ENCODE measurements at places on chromosomes 13 and 19.

DNA sequence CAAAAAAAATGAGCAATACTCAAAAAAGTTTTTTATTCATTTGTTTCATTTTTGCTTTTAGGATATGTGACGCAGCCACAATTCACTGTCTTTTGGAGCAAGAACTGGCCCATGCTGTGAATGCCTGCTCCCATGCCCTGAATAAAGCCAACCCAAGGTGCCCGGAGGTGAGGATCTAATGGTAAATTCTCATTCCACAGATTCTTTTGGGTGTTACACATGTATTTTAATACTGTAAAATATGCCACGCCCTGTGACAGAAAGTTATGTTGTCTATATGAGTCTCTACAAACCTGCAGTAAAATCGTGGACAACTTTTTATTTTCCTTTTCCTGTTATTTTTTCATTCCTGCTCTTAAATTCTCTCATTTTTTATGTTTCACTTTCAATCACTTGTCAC lies 57.5 kb upstream of the AKAP11 start:
- no peaks in the 10 kb centered on the region for H3K4me1 ChIP-seq
- H3K27ac ChIP-seq, result no peak overlapping the region
- DNase-seq, result no peak
- H3K4me3 ChIP-seq, result no peak overlapping the region
- no peaks in the 10 kb centered on the region for H3K36me3 ChIP-seq

- peaks cover 8% of the 10 kb centered on the region for H3K36me3 ChIP-seq
- no peak overlapping the region for H3K4me3 ChIP-seq
- no peak overlapping the region for H3K27ac ChIP-seq
- no peaks in the 10 kb centered on the region for H3K4me1 ChIP-seq
These were observed 10.1 kb downstream of the TUBB4A start for GRCh38 chr19:6491802-6492592.

- no peaks in the 10 kb centered on the region for H3K27me3 ChIP-seq
- DNase-seq, result no peak
- no peaks in the 10 kb centered on the region for H3K36me3 ChIP-seq
- no peaks in the 10 kb centered on the region for H3K4me1 ChIP-seq
- H3K27ac ChIP-seq, result no peak overlapping the region
These were observed 168.6 kb downstream of the ZNF536 start for GRCh38 chr19:30540761-30541160.

DNA sequence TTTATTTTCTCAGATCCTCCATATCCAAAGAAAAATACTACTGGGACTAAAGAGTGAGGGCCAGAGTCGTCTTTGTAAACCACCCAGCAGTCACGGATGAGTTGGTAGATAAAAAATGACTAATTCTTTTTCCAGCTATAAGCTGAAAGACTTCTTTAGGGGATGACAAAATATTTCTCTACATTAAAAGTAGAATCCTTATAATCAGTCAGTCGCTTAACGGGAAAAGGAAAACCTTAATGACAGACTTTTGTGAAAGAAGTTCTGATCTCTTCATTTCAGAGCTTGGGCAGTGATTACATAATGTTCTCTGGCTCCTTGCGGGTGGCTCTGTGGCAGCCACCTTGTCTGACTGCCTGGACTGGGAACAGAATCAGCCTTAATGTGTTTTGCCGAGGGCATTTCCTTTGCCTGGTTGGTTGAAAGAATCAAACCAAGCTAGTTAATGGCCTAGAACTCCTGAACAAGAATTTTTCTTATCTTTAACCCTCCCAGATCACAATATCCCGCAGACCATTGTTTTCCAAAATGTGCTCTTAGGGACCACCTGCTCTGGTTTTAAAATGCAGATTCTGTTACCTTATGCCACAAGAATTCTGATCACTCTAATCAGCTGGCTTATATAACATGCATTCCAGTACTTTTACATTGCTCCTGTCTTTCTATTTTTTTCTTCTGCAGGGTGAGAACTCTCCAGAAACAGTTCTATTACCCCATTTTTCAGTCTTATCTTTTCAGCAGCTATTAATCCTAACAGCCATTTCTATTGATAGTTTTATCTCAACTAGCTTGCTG lies 2.5 kb downstream of the ITM2B start:
- peak overlapping the region; percentile 49 for H3K27ac ChIP-seq
- peak; percentile 44 for DNase-seq
- no peaks in the 10 kb centered on the region for H3K27me3 ChIP-seq
- H3K36me3 ChIP-seq, result no peaks in the 10 kb centered on the region

- no peak overlapping the region for H3K27ac ChIP-seq
- H3K27me3 ChIP-seq, result no peaks in the 10 kb centered on the region
- H3K4me3 ChIP-seq, result no peak overlapping the region
- no peaks in the 10 kb centered on the region for H3K4me1 ChIP-seq
- H3K36me3 ChIP-seq, result peaks cover 29% of the 10 kb centered on the region
These were observed 29.0 kb downstream of the ZNF20 start for GRCh38 chr19:12111176-12111575.

DNA sequence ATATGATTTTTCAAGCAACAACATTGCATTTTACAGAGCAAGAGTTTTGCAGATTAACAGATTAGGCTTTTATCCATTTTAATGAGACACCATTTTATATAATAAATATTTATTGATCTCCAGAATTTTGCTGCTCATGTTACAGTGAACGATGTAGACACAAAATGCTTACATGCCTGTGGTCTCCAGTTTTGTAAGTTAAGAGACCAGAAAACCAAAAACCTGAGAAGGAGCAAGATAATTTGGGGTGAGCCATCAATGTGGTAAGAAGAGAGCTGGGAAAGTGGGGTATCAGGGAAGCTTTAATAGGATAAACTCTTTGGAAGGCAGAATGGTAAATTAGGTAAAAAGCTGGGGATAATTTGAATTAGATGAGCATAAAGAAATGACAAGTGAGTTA lies 2100.5 kb upstream of the PCDH20 start:
- no peaks in the 10 kb centered on the region for H3K27me3 ChIP-seq
- no peaks in the 10 kb centered on the region for H3K4me1 ChIP-seq
- H3K27ac ChIP-seq, result no peak overlapping the region
- H3K4me3 ChIP-seq, result no peak overlapping the region

DNA sequence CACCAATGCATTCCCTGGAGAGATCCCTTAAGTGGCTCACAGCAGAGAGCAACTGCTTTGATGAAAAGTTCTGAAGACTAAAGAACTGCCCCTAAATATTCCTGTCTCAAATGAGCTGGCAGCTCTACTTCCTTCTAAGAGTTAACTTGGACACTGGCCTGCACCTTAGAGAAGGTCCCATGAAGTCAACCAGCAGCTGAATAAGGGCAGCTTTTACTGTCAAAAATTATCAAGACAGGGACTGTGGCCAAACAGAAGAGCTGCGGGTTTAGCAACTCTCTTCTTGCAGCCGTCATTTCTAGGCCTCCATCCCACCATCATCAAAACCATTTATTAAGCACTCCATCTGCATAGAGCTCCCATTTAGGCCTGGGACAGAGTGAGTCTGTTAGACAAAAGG lies 491.1 kb upstream of the TSHZ3 start:
- no peak for DNase-seq
- H3K27me3 ChIP-seq, result no peaks in the 10 kb centered on the region
- no peak overlapping the region for H3K4me3 ChIP-seq
- H3K36me3 ChIP-seq, result no peaks in the 10 kb centered on the region
- H3K27ac ChIP-seq, result no peak overlapping the region
- no peaks in the 10 kb centered on the region for H3K4me1 ChIP-seq

DNA sequence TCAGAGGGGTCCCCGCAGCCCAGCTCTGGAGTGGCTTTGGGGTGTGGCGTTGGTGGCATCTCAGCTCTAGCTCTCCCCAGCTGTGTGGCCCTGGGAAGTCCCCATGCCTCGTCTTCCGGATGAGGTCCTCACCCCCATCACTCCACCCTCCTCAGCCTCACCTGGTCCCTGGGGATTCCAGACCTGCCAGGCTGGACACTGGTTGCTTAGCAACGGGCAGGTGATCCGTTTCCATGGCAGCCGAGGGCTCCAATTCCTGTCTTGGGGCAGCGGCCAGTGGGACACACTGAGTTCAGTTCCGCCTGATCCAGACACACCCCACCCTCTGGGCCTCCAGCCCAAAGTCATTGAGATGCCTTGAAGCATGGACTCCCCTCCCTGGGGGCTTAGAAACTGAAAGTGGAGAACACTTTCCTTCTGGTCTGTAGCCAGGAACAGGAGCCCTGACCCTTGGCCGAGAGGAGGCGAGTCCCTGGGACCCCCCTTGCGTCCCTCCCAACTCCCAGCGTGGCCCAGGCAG lies 7.7 kb upstream of the MISP start:
- no peaks in the 10 kb centered on the region for H3K36me3 ChIP-seq
- no peak overlapping the region for H3K4me3 ChIP-seq
- no peak for DNase-seq

DNA sequence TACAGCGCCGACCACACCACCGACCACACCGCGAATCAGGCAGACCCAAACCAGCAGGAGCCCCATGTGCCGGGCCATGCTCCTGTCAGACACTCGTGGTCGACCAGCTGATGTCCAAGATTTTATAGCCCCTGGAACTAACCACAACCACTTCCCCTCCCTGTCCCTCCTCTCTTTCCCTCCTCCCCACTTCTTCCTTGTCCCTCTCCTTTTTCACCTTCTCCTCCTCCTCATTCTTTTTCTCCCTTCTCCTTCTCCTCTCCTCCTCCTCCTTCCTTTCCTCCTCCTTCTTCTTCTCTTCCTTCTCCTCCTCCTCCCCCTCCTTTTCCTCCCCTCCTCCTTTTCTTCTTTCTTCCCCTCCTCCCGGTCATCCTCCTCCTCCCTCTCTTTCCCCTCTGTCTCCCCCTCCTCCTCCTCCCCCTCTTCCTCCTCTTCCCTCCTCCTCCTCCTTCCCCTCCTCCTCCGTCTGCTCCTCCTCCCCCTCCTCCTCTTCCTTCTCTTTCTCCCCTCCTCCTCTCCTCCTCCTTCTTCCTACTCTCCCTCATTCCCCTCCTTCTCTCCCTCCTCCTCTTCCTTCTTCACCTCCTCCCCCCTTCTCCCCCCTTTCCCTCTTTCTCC lies 670 bp downstream of the BSPH1 start:
- no peaks in the 10 kb centered on the region for H3K4me1 ChIP-seq
- no peak overlapping the region for H3K27ac ChIP-seq
- DNase-seq, result no peak

- no peak for DNase-seq
- H3K4me3 ChIP-seq, result no peak overlapping the region
- H3K36me3 ChIP-seq, result no peaks in the 10 kb centered on the region
- no peaks in the 10 kb centered on the region for H3K27me3 ChIP-seq
- no peak overlapping the region for H3K27ac ChIP-seq
These were observed 122.2 kb downstream of the PCDH9 start for GRCh38 chr13:67107979-67108378.

GRCh38 chr19:38693380-38694223 lies 46.2 kb downstream of the ACTN4 start:
- peaks cover 49% of the 10 kb centered on the region for H3K4me1 ChIP-seq
- H3K27me3 ChIP-seq, result no peaks in the 10 kb centered on the region
- H3K4me3 ChIP-seq, result no peak overlapping the region
- H3K36me3 ChIP-seq, result peaks cover 43% of the 10 kb centered on the region
- peak; percentile 91 for DNase-seq

- H3K36me3 ChIP-seq, result no peaks in the 10 kb centered on the region
These were observed 10.0 kb upstream of the IZUMO2 start for GRCh38 chr19:50173127-50173526.

- H3K4me1 ChIP-seq, result no peaks in the 10 kb centered on the region
- H3K27me3 ChIP-seq, result no peaks in the 10 kb centered on the region
- no peak overlapping the region for H3K4me3 ChIP-seq
These were observed 68.2 kb downstream of the RASL11A start for GRCh38 chr13:27338816-27339215.

GRCh38 chr13:52931539-52932431 lies 83.3 kb upstream of the PCDH8 start:
- no peak for DNase-seq
- H3K36me3 ChIP-seq, result no peaks in the 10 kb centered on the region
- no peaks in the 10 kb centered on the region for H3K4me1 ChIP-seq
- H3K27ac ChIP-seq, result no peak overlapping the region

DNA sequence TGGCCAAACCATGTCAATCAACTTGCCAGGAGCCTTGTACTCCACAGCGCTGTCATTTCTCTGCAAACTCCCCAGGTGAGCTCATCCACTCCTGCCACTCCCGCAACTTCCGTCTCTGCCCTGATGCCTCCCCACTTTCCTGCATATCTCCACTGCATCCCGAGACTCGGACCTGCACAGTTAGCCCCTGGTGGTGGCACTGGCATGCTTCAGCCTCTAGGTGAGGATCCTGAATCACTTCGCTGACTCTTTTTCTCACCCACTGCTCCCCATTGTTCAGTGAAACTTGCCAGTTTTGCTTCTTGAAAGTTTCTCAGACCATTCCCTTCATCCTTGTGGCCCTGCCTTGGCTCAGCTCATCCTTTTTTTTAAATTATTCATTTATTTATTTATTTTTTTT lies 3.4 kb upstream of the CTU1 start:
- no peaks in the 10 kb centered on the region for H3K36me3 ChIP-seq
- no peaks in the 10 kb centered on the region for H3K27me3 ChIP-seq
- H3K27ac ChIP-seq, result no peak overlapping the region
- H3K4me1 ChIP-seq, result peaks cover 15% of the 10 kb centered on the region
- no peak for DNase-seq

- H3K4me3 ChIP-seq, result no peak overlapping the region
- peak; percentile 68 for DNase-seq
- H3K27me3 ChIP-seq, result peaks cover 10% of the 10 kb centered on the region
These were observed 28.2 kb downstream of the ATP8B3 start for GRCh38 chr19:1783874-1784273.

DNA sequence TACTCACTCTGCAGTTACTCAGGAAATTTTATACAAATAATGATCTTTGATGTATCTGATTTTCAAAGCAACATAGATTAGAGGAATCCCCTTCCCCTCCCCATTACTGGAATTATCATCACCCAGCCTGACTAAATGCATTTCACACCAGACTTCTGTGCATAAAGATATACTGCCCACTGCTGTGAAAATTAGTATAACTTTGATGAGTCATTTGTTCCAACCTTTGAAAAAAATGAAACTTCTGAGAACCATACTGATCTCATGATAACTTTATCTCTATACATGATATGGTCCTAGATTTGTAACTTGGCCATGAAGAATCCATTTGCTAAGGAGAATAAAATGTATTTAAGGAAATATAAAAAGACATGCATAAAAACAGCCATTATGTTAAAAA lies 63.9 kb downstream of the GPC6 start:
- H3K36me3 ChIP-seq, result no peaks in the 10 kb centered on the region
- no peaks in the 10 kb centered on the region for H3K27me3 ChIP-seq
- H3K4me1 ChIP-seq, result no peaks in the 10 kb centered on the region
- H3K4me3 ChIP-seq, result no peak overlapping the region
- no peak for DNase-seq

GRCh38 chr13:34943436-34944273 lies 1.6 kb downstream of the NBEA start:
- H3K27me3 ChIP-seq, result peaks cover 15% of the 10 kb centered on the region
- no peak overlapping the region for H3K4me3 ChIP-seq
- no peak overlapping the region for H3K27ac ChIP-seq

Measured in common myeloid progenitor, CD34-positive (primary cell).